Dermis microvascular lymphatic vessel endothelial cell (primary cell): ENCODE measurements at places on chromosomes 16 and 17. TPM values are rescaled to one million over a fixed set of nuclear protein-coding genes. Genes with fewer than 3 reads are reported as not detected.

GRCh38 chr16:2739625-2740430, 12.6 kb upstream of the SRRM2 start:
- DNase-seq, result no peak

DNA sequence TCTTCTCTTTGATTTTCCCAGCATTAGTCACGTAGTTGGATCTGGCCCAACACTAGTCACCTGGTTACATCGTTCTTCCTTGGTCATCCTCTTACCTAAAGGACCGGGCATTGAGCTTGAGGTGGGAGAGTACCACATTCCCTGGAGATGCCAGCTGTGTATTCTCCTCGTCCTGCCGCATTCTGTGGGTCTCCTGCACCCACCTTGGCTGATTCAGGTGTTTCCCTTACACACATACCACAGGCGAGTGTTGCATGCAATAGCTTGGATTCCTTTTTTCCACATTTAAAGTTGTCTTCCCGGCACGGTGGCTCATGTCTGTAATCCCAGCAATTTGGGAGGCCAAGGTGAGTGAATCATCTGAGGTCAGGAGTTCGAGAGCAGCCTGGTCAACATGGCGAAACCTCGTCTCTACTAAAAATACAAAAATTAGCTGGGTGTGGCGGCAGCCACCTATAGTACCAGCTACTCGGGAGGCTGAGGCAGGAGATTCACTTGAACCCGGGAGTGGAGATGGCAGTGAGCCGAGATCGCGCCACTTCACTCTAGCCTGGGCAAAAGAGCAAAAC, 21.6 kb upstream of the CLEC18C start:
- no peak for DNase-seq

- no peak for DNase-seq
These were observed 994 bp downstream of the PITPNA start for GRCh38 chr17:1561420-1562175.

- no peak for DNase-seq
These were observed 124.0 kb downstream of the DYNLRB2 start for GRCh38 chr16:80664786-80665185.

DNA sequence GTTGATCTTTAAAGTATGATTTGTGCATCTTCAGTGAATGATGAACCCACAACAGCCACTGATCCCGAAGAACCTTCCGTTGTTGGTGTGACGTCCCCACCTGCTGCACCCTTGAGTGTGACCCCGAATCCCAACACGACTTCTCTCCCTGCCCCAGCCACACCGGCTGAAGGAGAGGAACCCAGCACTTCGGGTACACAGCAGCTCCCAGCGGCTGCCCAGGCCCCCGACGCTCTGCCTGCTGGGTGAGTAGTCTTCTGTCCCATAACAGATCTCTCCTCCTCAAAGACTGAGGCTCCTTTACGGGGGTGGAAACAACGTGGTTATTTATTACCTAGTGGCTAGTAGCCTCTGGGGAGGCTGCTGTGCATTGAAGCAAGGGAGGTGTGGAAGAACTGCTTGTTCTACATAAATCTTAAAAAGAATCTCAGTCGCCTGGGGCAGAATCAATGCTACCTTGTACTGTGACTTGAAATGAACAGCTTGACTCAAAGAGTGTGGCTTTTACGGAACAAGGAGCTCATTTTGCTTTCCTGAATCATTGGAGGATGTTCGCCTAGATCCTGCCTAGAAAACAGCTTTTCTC, 63.0 kb upstream of the CLEC18A start:
- no peak for DNase-seq

DNA sequence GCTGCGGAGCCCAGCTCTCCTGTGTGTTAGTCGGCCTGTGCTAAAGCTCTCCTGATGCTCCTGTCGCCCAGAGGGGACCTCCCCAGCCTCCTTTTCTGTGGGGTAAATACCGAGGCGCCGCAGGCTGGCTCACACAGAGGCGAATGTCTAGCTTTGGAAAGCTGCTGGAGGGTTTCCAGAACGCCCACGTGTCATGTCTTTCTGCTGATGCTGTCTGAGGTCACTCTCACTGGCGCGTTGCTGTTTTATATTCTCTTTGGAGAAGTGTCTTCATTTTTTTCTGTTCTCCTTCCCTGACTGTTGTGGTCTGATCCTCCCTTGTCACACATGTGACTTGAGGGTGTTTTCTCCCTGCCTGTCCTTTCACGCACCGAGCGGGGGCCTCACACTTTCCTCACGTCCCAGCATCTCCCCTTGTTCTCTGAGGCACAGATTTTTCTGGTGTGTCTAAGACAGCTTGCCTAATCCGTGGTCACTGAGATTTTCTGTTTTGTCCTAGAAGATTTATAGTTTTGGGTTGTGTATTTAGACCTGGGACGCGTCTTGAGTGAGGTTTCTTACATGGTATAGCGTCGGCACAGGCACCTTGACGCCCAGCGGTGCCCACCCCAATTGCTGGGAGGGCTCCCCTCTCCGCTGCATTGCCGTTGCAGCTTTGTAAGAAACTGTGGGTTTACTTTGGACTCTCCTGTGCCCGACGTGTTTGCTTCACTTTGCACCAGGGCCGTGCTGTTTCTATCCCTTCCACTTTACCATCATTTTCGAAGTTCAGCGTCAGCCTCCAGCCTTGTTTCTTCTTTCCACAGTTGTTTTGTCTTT, 92.1 kb upstream of the ZNF750 start:
- no peak for DNase-seq

- DNase-seq, result no peak
These were observed 49.5 kb downstream of the NKD1 start for GRCh38 chr16:50597563-50598255.

GRCh38 chr16:8721336-8722024, 47.1 kb downstream of the ABAT start:
- no peak for DNase-seq

DNA sequence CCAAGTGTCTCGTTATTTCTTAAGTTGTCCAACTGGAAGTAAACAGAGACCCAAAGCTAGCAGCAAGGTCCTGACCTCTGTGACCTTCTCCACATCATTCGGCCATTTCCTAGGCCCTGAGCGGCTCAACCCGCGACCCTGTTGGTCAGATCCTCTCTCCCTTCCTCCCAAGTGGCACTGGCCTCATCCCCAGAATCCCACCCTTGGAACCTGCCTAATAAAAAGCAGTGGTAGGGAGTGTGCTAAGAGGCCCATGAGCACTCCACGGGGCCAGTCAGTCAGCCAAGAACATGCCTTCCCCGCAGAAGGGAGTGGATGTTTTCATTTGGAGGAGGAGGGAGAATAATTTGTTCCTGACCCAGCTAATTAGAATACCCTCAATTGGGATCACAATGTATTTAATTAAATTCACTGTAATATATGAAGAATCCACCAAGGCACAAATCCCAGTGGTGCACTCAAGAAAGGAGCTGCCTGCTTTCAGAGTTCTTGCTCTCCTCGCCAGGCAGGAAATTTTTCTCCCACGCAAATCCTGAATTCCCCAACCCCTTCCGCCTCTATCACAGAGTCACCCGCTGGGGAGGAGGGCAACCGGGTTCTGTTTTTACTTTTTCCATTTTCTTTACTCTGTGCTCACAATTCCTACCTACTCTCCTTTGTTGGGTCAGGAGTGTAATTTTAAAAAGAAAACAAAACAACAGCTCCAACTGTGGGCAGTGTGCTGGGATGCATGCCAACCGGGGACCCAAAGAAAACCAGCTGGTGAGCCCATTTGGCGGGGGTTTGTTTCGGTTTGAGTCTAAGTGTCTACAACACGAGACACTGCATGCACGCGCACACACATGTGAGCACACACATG, 153.4 kb downstream of the ZFHX3 start:
- no peak for DNase-seq

- DNase-seq, result no peak
These were observed 13.2 kb downstream of the AANAT start for GRCh38 chr17:76480632-76481031.

GRCh38 chr16:47204736-47205504, 61.2 kb upstream of the NETO2 start:
- DNase-seq, result no peak

DNA sequence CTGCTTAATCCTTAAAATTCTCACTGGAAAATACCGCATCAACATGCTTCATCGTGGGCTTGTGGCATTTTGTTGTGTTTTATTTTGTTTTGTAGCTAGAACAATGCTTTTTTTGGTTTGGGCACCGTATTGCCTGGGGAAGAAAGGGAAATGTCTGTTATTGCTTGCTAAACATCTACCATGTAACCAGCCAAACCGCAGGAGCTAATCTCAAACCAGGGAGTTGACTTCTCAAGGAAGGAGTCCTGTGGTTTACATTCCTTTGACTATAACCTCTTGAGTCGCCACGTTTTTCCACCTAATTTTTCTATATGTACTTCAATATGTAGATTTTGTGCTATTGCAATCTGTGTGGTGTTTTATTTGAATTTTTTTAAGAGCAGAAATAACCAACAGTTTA, 593.5 kb upstream of the SOX9 start:
- no peak for DNase-seq

DNA sequence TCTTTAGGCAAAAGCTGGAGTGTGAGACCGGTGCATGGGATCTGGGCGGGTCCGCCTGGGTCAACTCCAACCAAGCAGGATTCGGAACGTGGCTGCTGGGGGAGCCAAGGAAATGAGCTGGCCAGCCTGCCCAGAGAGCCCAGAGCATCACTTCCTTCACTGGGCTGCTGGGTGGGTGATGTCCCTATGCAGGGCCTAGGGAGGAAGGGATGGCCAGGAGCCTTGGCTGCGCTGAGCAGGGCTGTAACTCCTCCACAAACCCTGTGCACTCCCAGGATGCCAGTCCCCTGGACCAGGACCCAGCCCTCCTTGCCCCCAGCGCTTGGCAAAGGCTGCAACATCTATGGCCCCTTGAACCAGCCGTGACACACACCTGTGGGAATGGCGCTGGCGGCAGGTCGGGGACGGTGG, 138.4 kb downstream of the RAB11FIP4 start:
- DNase-seq, result no peak

DNA sequence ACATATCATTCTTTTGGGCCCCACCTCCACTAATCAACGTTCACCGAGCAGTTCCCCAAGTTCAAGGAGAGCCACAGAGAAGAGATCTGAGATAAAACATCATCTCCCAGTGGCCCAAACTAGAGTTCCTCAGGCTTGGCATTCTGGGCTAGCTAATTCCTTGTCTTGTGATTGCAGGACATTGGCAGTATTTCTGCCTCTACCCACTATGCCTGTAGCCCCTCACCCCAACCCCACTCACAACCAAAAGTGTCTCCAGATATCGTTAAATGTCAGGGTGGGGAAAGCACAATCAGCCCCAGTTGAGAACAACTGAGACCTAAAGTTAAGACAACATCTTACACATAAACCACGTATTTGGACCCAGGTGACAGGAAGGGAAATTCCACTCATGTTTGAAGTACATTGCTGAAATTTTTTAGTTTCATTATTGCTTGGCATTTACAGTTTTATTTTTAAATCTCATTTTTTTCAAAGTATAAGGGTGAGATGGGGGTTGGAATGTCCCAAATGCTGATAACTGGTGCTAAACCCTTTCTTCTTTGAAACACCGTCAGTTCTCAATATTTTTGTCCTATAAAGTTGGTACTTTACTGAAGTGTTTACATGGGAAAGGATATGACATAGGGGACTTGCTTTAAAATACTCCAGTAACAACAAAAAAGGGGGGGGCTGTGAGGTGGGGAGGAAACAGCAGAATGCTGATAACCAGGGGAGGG, 13.6 kb downstream of the ZC3H7A start:
- DNase-seq, result peak; percentile 75

- no peak for DNase-seq
These were observed 27.0 kb upstream of the RGS9 start for GRCh38 chr17:65109990-65110680.

GRCh38 chr16:75566758-75567255, 628 bp downstream of the GABARAPL2 start:
- DNase-seq, result peak; percentile 52

GRCh38 chr16:70703041-70703834, 17.4 kb upstream of the MTSS2 start:
- DNase-seq, result peak; percentile 17

CLDN6 gene
- not detected in 2 replicates for total RNA-seq

SPIRE2 gene
- 1.0 and 2.4 TPM in 2 replicates for total RNA-seq

CDH13 gene
- 66.6 and 68.9 TPM in 2 replicates for total RNA-seq

SOCS1 gene
- total RNA-seq, result 0.26 and 0.51 TPM in 2 replicates

TPSG1 gene
- total RNA-seq, result not detected in 2 replicates
